ENCODE measurements at places on chromosomes 12 and 14. TPM values are rescaled to one million over a fixed set of nuclear protein-coding genes. Genes with fewer than 3 reads are reported as not detected.

DNA sequence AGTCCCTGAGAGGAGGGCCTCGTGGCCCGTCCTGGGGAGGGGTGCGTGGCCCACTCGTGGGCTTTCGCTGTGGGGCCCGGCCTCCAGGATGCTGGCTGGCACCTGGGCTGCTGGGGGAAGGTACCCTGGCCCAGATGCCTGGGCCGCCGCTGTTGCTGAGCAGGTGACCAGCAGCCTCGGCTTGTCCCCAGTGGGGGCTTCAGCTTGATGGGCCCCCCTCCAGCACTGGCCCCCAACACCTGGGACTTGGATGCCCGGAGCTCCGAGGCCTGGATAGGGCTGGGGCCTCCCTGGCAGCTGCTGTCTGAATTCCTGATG, 10.8 kb downstream of the KIF26A start:
- H3K27ac ChIP-seq = no peak overlapping the region
- H3K4me1 ChIP-seq = peaks cover 26% of the 10 kb centered on the region
- H3K36me3 ChIP-seq = no peaks in the 10 kb centered on the region
- no peak for DNase-seq
- H3K27me3 ChIP-seq = no peaks in the 10 kb centered on the region

The KCNK10 gene
- not detected for total RNA-seq

DNA sequence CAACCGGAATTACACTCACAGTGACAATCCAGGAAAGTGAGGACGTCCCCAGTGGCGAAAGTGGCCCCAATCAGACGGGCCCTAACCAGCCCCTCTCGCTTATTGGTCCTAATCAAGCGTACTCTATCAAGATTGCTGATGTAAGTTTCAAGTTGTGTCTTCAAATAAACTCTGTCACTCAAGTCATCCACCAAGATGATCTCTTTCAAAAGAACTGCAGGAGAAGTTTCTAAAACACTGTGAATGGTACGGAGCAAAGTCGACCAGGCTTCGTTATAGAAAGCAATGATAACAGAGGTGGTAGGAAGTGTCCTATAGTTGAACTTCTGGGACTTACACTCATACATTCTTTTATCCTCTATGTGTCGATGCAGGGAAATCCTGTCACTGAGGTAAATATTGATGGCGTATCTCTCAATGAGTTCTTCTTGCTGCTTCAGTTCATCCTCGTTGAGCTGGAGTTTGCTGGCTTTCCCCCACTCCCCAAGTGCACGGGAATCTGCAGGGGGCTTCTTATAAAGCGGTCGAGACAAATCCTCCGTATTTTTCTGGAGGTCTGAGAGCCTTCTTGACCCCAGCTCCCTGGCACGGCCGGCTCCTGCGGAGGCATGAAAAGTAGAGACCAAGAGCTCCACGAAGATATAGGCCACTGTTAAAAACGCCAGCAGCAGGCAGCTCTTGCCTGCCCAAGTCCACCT, 604 bp downstream of the GALNT4 start:
- peak overlapping the region; percentile 92 for H3K4me3 ChIP-seq
- no peaks in the 10 kb centered on the region for H3K36me3 ChIP-seq
- H3K27me3 ChIP-seq = no peaks in the 10 kb centered on the region
- H3K4me1 ChIP-seq = peaks cover 32% of the 10 kb centered on the region

GRCh38 chr12:3010214-3010930, 51.2 kb downstream of the TEAD4 start:
- H3K27me3 ChIP-seq = no peaks in the 10 kb centered on the region
- DNase-seq = no peak
- no peak overlapping the region for H3K27ac ChIP-seq
- no peaks in the 10 kb centered on the region for H3K36me3 ChIP-seq
- H3K4me1 ChIP-seq = peaks cover 20% of the 10 kb centered on the region
- no peak overlapping the region for H3K4me3 ChIP-seq

The GPR84 gene
- total RNA-seq = not detected

- H3K36me3 ChIP-seq = no peaks in the 10 kb centered on the region
- H3K4me3 ChIP-seq = no peak overlapping the region
- DNase-seq = no peak
- H3K4me1 ChIP-seq = no peaks in the 10 kb centered on the region
- no peak overlapping the region for H3K27ac ChIP-seq
- no peaks in the 10 kb centered on the region for H3K27me3 ChIP-seq
Measured at GRCh38 chr12:63037746-63038712, 103.1 kb upstream of the PPM1H start.

The FGD4 gene
- total RNA-seq = 44.8 TPM

- H3K36me3 ChIP-seq = no peaks in the 10 kb centered on the region
- no peak overlapping the region for H3K27ac ChIP-seq
- H3K4me3 ChIP-seq = no peak overlapping the region
- DNase-seq = no peak
Measured at GRCh38 chr12:104054681-104055346, 4.8 kb upstream of the GLT8D2 start.

The PAX9 gene
- total RNA-seq = 0.44 TPM

DNA sequence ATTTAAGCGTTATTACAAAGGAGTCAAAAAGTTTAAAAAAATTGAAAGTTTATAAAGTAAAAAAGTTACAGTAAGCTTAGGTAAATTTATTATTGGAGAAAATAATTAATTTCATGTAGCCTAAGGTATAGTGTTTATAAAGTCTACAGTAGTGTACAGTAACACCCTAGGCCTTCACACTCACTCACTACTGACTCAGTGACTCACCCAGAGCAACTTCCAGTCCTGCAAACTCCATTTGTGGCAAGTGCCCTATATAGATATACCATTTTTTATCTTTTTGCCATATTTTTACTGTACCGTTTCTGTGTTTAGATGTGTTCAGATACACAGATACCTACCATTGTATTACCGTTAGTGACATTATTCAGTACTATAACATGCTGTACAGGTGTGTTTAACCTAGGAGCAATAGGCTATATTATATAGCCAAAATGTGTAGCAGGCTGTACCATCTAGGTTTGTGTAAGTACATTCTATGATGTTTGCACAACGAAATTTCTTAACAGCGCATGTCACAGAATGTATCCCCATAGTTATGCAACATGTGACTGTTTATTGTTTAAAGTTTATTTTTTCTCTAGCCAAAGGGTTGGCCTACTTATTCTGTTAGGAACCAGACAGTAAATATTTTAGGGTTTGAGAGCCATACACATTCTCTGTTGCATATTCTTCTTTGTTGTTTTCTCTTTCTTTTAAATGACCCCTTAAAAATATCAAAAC, 155.5 kb downstream of the PCNX1 start:
- no peaks in the 10 kb centered on the region for H3K4me1 ChIP-seq
- H3K27ac ChIP-seq = no peak overlapping the region
- H3K4me3 ChIP-seq = no peak overlapping the region
- DNase-seq = no peak
- H3K27me3 ChIP-seq = no peaks in the 10 kb centered on the region

- H3K4me3 ChIP-seq = no peak overlapping the region
- H3K36me3 ChIP-seq = no peaks in the 10 kb centered on the region
- peak; percentile 73 for DNase-seq
- H3K27me3 ChIP-seq = no peaks in the 10 kb centered on the region
- H3K27ac ChIP-seq = peak overlapping the region; percentile 32
Measured at GRCh38 chr14:101077481-101078074, 174.1 kb upstream of the RTL1 start.

Data from endothelial cell of umbilical vein (primary cell).